ENCODE measurements at places on chromosomes 5 and 9. TPM values are rescaled to one million over a fixed set of nuclear protein-coding genes. Genes with fewer than 3 reads are reported as not detected.

DNA sequence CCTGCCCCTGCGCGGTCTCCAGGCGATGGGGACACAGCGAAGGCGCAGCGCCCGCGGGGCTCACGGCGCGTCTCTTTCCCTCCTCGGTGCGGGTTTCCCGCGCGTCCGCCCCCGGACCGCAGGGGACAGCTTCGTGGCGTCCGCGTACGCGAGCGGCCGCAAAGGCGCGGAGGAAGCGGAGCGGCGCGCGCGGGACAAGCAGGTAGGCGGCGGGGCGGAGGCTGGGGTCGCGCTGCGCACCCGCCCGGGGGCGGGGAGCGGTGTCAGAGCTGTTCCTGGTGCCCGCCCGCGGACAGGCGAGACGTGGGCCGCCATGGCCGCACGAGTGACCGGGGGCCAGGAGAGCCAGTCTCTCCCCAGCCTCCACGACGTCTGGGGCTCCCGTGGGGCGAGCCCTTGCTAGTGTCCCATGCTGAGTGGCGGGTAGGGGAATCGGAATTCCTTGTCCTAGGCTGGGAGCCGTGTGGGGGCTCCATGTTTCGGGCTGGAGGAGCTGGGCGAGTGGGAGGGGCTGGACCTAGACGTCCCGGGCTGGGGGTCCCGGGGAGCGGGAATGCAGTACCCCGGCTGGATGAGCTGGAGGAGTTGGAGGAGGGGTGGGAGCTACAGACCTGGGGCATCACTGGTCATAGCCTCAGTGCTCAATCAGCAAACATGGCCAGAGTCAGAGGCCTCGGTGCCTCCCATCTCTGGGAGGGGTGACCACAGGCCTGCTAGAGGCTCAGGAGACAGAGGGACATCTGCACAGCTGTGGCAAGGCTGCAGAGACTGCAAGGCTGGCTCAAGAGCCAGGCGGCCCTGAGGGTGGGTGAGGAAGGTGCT is 968 bp downstream of the NKD2 start:
- no peaks in the 10 kb centered on the region for H3K36me3 ChIP-seq
- H3K27me3 ChIP-seq = peaks cover 48% of the 10 kb centered on the region
- peak overlapping the region; percentile 60 for H3K4me3 ChIP-seq

GRCh38 chr9:14030375-14031059 is 283.4 kb downstream of the NFIB start:
- no peak overlapping the region for H3K4me3 ChIP-seq
- H3K36me3 ChIP-seq = no peaks in the 10 kb centered on the region
- peaks cover 15% of the 10 kb centered on the region for H3K4me1 ChIP-seq
- no peaks in the 10 kb centered on the region for H3K27me3 ChIP-seq
- DNase-seq = no peak

DNA sequence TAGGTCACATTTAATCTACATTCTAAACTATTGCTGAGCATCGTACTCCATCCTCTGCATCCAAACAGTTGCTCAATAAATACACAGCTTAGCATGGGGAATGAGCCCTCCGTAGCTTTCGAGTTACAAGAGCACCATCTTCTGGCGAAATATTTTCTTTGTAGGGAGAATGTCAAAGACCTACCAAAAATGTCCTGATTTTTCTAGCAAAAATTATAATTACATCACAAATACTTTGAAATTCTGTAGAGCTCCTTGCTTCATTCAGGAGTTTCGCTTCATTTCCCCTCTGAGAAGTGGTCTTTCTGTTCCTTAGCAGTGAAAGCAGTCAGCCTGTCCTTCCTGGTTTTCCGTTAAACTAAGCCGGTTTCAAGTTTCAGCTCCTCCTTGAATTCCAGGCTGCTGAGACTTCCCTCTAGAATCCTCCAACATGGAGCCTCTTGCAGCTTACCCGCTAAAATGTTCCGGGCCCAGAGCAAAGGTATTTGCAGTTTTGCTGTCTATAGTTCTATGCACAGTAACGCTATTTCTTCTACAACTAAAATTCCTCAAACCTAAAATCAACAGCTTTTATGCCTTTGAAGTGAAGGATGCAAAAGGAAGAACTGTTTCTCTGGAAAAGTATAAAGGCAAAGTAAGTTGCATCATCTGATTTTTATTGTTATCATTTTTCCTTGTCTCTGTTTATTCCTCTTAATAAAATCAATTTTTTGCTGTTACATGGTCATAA is at the start of gene GPX8:
Gene GPX8, plus strand, starts transcription at position 409 of the 730 bp plus-strand sequence. Its CDS starts 22 bp downstream, at position 431.
- peaks cover 8% of the 10 kb centered on the region for H3K4me1 ChIP-seq
- peak within 1 kb of the TSS; percentile 97 for H3K27ac ChIP-seq
- peak; percentile 21 for DNase-seq
- peaks cover 20% of the 10 kb centered on the region for H3K36me3 ChIP-seq

DNA sequence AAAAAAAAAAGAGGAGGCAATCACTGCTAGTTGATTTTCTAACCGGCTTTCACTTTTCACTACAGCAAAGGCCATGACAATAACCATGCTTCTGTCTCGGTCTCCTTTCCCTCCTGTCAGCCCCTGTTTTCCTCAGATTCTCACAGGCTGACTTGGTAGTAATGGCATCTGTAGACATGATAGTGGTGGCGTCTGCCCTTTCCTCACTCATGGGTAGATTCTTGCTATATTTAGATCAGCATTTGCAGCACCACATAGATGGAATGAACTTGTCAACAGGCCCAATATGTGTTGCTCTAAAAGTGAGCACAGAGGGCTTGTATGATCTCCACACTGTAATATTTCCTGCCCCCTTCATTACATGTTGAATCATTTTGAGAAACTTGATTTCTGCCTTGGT is 120.3 kb upstream of the FTMT start:
- peaks cover 14% of the 10 kb centered on the region for H3K4me1 ChIP-seq
- no peak for DNase-seq
- H3K27me3 ChIP-seq = no peaks in the 10 kb centered on the region
- H3K4me3 ChIP-seq = no peak overlapping the region

- H3K4me1 ChIP-seq = peaks cover 38% of the 10 kb centered on the region
- no peaks in the 10 kb centered on the region for H3K36me3 ChIP-seq
- H3K4me3 ChIP-seq = no peak overlapping the region
- no peak for DNase-seq
- H3K27ac ChIP-seq = no peak overlapping the region
Measured at GRCh38 chr5:172696171-172696849, 55.2 kb downstream of the NEURL1B start.

GRCh38 chr9:106526716-106527204 is 336.2 kb upstream of the ZNF462 start:
- H3K4me1 ChIP-seq = 0 out of 2 replicates have a peak, but pooled peaks cover 2% of the 10 kb centered on the region
- no peak for DNase-seq
- no peak overlapping the region for H3K4me3 ChIP-seq
- H3K27ac ChIP-seq = no peak overlapping the region
- H3K36me3 ChIP-seq = no peaks in the 10 kb centered on the region
- H3K27me3 ChIP-seq = no peaks in the 10 kb centered on the region

Gene MAMDC2
- 6.0 TPM for total RNA-seq

Gene HOMER1
- total RNA-seq = 32.1 TPM

Gene TRIM7
- total RNA-seq = 1.4 TPM

Gene OTP
- not detected for total RNA-seq

Measured in WTC11 (cell line).